ENCODE measurements at places on chromosomes 12 and 14.

DNA sequence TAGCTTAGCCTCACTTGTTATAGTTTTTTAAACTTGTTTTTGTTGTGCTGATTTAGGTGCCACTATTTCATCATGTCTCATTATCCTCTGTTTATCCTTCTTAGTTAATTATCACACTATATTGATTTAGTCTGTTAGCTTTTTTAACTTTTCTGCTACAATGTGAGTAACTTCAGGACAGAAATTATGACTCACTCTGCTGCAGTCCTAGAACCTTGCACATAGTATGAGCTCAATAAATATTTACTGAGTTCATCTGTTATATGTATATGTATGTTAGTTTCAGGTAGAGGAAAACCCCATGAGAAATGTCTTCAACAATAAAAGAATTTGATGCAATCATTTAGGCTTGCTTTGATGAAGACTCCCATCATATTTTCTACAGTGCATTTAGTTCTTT is 224.3 kb upstream of the NAV3 start:
- DNase-seq = no peak

GRCh38 chr14:64983439-64984310 is 3.0 kb upstream of the FNTB start:
- peak; percentile 59 for DNase-seq

- peak; percentile 7 for DNase-seq
Observed at GRCh38 chr12:8823565-8824300, 1.3 kb downstream of the A2ML1 start.

- DNase-seq = no peak
Observed at GRCh38 chr12:109953656-109954055, 42.5 kb downstream of the GIT2 start.

DNA sequence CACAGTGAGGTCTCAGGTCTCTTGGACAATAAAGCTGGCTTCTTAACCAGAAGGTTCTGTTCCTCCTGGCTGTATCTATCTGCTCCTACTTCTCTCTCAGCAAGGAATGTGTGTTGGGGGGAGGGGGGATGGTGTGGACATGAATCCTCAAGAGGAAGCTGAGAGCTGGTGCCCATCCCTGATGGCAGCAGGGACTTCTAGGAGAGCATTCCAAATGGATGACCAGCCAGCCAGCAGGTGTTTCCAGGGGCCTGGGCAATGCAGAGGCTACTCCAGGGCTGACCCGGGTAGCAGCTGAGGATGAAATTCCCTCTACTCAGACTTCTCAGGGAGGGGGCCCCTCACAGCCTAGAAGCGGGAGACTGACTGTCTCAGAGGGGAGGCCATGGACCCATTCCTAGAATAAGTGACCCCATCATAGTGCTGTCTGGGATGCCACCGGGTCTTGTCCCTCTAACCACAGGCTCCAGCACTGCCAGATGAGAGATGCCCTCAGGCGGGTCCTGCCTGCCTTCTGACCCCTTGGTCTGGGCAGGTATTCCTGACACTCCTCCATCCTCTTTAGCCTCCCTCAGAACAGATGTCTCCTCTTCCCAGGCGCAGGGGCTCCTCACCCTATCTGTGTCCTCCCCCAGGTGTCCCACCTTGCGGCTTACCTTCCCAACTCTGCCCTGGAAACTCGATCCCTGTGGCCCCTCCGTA is 1.2 kb downstream of the RAB15 start:
- no peak for DNase-seq

DNA sequence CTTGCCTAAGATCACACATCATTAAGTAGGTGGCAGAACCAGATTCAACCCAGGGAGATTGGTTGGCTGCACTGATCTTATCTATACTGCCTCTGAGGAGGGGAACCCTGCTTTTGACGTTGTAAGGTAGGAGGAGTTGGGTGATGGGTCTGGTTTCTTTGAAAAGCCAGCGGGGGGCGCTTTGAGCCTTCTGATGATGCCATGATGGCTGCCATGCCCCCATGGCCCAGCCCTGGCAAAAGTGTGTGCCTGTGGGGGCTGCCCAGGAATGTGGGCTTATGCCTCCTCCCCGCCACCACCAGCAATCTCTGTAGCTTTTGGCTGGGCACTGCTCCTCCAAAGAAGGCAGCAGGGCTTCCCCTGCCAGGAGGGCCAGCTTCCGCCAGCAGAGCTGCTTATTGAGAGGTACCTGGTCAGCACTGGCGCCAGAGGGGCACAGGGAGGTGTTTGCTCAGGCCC is 224.3 kb downstream of the SLC41A2 start:
- DNase-seq = peak; percentile 31

DNA sequence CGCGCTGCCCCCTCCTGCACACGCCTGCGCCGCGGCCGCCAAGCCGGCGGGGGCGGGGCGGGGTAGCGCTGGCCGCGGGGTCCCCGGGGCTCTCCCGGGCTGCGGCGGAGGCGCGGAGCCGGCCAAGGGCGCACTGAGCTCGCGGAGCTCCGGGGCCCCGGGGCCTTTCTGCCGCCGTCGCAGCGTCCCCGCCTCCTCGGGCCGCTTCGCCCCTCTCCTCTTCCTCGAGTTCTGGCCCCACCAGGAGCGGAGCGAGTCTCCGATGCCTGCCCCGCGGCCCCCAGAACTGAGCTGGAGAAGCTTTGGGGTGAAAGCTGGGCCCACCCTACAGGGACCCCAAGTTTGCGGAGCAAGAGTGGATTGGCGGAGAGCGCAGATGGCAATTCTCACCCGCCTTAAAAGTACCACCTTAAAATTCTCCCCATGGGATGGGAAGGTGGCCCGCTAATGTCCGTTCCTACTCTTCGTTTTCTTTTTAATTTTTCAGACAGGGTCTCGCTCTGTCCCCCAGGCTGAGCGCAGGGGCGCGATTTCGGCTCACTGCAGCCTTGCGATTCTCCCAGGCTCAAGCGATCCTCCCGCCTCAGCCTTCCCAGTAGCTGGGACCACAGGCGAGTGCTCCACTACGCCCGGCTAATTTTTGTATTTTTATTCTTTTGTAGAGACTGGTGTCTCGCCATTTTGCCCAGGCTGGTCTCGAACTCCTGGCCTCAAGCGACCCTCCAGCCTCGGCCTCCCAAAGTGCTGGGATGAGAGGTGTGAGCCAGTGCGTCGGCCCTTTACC is 129.6 kb downstream of the NDUFA12 start:
- DNase-seq = no peak

DNA sequence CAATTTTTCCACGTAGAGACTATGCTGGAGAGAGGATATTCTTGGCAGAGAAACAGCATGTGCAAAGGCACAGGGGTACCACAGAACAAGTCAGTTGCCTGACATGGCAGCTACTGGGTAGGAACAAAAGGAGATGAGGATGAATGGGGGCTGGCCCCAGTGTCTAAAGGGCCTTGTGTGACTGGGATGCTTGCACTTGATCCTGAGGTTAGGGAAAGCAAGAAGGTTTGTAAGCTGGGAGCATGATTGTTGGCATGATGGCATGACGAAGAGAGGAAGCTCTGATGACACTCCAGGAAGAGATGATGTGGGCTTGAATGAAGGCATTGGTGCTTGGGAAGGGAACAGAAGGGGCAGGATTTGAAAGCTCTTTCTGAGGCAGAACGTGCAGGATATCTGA is 139.1 kb downstream of the ZFP36L1 start:
- no peak for DNase-seq

DNA sequence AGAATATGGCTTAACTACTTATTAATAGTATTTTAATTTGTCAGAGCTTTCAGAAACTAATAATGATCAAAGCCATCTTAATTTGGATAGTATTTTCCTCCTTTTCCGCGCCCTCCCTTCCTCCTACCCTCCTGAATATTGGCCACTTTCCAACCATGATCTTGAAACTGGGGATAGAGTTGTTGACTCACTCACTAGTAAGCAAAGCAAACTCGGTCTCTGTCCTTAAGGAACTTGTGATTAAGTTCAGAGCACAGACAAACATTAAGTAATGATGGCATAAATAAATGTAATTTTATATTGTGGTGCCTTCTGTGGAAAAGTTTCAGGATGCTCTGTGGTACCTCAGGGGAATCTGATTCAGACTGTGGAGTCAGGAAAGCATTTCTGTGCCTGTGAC is 75.7 kb downstream of the LRRK2 start:
- DNase-seq = no peak

GRCh38 chr12:54606556-54606955 is 18.1 kb upstream of the PPP1R1A start:
- no peak for DNase-seq

GRCh38 chr12:100827901-100828520 is 33.4 kb downstream of the ANO4 start:
- DNase-seq = no peak

GRCh38 chr12:46480724-46481123 is 108.2 kb upstream of the SLC38A2 start:
- DNase-seq = no peak

GRCh38 chr12:55737581-55738122 is 5.3 kb upstream of the GDF11 start:
- DNase-seq = no peak

DNA sequence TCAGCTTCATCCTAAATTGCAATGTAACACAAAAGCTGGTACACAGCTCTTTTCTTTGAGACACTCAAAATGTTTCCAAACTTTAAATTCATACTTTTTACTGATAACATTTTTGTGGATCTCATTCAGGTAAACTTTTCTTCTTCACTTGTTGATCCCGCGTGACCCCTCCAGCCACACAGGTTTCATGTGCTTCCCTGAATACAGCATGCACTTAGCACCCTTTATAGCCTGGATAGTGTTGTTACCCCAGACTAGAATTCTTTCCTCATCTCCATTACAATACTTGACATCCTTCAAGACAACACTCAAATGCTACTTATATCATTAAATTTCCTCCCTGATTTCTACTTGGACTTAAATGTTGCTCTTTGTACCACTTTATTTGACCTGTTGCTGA is 373.4 kb downstream of the RAD51B start:
- DNase-seq = no peak

DNA sequence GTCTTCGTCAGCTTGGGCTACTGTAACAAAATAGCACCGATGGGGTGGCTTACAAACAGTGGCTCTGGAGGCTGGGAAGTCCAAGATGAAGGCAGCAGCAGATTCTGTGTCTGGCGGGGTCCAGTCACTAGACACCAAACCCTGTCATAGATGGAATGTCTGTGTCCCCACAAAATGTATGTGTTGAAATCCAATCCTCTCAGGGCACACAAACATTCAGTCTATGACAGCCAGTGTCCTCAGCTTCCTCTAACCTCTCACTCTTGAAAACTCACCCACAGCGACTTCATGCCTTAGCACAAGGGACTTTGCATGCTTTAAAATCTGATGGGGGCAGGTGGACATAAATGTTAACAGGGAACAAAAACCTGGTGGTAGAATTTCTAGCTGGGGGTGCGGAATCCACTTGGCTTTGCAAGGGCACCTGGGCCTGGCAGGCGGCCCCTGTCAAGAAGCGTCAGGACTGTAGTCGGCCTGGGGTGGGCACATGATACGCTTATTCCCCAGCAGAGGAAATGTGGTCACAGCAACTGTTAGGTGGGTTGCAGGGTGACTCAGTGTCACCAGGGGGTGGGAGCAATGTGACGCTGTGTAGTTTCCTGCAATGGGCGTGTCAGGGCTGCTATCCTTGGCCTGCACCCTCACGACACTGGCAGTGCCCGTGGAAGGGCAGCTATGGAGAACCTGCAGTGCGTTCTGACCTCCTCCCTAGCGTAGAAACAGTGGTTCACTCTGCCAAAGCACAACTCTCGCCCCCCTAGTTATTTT is 17.7 kb downstream of the RIN3 start:
- DNase-seq = peak; percentile 59

DNA sequence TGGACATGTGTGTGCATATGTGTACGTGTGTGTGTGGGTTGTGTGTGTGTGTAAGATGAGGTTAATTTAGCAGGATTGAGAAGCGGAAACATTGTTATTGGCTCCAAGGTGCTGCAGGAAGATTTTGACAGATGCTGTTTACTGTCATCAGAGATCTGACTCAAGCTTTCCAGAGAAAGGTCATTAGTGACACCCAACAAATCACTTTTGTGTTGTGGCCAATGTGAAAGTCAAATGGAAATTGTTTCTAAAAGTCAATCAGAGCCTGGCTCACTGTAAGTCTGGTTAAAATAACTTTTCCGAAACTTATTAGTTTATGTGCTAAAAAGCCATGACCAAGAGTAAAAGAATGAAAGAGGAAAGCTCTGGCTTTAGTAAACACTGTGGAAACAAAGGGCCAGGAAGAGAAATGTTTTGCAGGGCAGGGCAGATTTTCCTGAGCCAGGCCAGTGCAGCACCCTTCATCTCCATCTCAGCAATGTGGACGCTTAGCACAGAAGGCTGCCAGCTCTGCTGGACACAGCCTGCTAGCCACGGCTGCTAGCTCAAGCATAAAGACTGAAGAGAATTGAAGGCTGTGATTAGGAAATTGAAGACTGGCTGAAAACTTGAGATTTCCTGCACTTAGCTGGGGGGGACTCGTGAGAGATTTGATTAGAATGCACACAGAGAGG is 235.8 kb downstream of the NEDD1 start:
- DNase-seq = no peak

DNA sequence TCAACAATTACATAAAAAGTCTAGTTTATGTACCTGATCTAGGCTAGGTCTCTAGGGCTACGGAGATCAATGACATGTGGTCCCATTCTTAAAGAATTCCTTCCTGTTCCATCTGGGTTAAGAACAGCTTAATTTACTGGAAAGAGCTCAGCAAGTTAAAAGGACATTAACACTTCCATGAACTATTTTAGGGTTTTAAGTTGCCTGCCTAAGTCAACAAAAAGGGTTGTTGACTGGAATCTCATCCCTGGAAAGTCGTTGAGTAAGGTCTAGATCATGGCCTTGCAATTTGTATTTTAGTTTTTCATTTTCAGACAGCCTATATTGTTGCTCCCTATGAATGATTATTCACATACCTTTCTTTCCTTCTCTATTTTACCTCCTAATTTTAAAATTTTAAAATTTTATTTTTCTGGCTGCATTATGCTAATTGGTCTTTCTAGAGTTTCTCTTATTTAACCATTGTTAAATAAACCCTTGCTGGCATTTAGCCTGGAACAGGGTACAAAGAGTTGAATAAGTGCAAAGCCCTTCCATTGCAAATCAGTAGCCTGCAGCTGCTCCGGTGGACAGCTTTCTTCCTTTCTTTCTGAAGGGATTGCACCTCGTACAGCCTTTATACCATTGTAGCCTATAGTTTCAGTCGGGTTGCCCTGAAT is 66.3 kb downstream of the VRK1 start:
- no peak for DNase-seq

DNA sequence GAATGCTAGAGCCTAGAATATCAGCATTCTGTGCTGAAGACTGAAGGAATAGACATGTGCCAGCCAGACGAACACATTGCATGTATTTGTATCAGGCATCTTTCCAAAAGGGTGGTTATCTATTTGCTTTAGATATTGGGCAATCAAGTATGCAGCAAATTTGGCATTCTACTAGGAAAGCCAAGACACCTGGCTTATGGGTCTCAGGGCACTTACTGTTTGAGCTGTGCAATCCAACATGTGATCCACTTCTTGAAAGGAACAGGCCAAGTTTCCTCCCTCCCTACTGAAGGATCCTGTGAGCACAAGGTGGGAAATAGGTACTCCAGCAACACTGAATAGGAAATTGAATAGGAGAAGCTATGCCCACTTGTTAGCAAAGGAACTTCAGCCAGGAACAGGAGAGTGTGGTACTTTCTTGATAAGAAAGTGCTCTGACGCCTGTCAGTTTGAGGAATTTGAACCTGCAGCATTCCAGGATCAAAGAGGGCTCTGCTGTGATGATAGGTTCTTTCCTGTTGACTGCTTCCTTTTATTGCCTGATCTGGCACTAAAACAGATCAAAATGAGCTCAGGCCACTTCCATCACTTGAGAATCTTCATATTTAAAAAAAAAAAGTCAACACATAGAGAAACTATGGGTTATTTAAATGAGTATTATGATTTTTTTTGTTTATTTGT is 20.6 kb downstream of the OR6S1 start:
- DNase-seq = no peak
